Activated naive CD4-positive, alpha-beta T cell treated with anti-CD3 and anti-CD28 coated beads, Interleukin-2, amount 10 ng/mL, durations not matched to agents 7 days and 5 days (primary cell): ENCODE measurements at places on chromosomes 4 and X.
A peak's percentile ranks its signal among the peaks of the same experiment; 100 is the strongest.

DNA sequence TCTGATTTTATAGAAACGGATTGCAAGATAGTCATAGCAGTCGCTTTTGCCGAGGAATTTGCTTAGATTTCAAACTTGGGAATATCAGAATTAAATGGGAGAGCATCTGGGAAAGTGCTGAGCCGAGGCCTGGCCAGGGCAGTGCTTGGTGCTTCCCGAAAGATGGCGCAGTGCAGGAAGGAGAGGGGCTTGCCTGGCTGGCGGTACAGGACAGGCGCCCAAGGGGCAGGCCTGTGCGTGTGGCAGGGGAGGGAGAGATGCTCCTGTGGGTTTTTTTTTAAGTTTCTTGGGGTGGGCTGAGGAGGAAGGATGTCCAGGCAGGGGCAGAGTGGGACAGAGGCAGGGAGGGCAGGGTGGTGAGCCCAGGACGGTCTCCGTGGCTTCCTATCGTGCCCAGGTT is 241.1 kb downstream of the AFAP1 start:
- DNase-seq = no peak

DNA sequence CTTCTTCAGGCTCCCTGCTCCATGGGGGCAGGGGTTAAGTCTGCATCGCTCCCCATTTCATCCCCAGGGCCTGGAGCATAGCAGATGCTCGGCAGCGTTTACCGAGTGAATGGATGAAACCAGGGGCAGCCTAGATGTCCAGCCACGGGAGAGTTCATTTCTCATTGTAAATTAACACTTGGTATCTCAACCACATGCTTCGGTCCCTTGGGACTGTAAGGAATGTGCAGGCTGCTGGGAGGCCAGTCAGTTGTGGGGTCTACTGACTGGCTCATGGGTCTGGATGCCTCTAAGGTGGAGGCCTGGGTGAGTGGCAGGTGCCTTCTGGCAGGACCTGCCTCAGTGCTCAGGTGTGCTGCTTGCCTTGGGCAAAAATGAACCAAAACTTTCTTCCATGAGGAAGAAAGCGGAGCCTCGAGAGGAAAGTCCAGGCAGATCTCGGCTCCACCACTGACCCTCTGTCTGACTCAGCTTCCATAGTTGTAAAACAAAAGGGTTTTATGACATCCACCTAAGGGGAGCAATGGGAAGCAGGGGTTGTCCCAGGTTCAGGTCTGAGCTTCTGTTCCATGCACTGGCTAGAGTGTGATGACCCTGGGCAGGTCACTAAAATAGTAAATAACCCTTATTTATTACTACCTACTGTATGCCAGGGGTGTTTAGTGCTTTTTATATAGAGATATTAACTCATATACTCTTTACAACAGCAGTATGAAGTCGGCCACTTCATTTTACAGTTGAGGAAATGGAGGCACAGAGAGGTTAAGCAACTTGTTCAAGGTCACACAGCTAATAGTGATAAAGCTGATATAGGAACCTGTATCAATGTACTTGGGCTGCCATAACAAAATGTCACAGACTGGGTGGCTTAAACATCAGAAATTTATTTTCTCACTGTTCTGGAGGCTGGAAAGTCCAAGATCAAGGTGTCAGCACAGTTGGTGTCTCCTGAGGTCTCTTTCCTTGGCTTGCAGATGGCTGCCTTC is 144.3 kb upstream of the STX18 start:
- no peak for DNase-seq

- no peak for DNase-seq
Observed at GRCh38 chrX:26109142-26109541, 29.0 kb upstream of the MAGEB18 start.

GRCh38 chrX:140431521-140431920 is 73.3 kb downstream of the SOX3 start:
- no peak for DNase-seq

GRCh38 chrX:18640686-18641085 is 31.2 kb downstream of the RS1 start:
- no peak for DNase-seq

GRCh38 chrX:69024931-69025330 is 140.3 kb downstream of the PJA1 start:
- DNase-seq = no peak

DNA sequence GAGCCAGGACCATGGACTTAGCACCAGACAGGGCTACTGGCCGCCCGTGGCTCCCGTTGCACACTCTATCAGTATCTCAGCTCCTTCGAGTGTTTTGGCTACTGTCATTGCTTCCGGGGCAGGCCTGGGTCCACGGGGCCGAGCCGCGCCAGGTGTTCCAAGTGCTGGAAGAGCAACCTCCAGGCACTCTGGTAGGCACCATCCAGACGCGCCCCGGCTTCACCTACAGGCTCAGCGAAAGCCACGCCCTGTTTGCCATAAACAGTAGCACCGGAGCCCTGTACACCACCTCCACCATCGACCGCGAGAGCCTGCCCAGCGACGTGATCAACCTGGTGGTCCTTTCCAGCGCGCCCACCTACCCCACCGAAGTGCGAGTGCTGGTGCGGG is 1.6 kb downstream of the FAT4 start:
- peak; percentile 21 for DNase-seq

GRCh38 chrX:38973322-38973721 is 172.1 kb downstream of the MID1IP1 start:
- DNase-seq = no peak

DNA sequence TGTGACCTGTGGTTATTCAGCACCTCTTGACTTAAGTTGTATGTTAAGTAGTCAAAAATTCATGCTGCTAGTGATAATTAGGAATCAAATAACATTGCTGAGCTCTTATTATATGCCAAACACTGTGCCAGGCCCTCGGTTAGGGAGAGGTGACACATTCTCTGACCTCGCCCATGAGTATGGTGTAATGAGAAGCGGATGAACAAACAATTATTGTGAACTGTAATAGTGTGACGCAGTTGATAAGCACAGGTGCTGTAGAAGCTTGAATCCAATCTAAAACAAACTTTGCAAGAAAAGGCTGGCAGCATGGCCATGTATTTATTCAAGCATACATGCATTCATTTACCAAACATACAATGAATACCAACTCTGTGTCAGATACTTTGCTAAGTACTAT is 303.5 kb upstream of the HS3ST1 start:
- DNase-seq = no peak

GRCh38 chrX:8813036-8813435 is 11.9 kb upstream of the FAM9A start:
- DNase-seq = no peak

DNA sequence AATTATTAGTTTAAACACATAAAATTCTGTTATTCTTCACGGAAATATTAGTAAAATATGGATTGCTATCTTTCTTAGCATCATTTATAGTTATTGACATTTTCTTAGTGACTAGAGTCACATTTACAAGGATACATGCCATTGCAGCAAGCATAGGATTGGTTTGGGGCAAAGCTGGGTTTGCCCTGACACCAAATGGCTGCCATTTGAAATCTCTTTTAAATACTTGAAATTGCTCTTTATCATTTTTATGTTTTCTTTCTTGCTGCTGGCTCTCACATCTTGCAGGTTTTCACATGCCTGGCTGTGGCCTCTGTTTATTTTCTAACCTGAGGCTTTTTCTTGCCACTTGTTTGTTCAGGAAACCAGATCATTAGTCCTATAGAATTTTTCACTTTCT is 39.9 kb downstream of the EGF start:
- no peak for DNase-seq

- DNase-seq = no peak
Observed at GRCh38 chr4:157674699-157675098, 454.2 kb downstream of the GRIA2 start.

DNA sequence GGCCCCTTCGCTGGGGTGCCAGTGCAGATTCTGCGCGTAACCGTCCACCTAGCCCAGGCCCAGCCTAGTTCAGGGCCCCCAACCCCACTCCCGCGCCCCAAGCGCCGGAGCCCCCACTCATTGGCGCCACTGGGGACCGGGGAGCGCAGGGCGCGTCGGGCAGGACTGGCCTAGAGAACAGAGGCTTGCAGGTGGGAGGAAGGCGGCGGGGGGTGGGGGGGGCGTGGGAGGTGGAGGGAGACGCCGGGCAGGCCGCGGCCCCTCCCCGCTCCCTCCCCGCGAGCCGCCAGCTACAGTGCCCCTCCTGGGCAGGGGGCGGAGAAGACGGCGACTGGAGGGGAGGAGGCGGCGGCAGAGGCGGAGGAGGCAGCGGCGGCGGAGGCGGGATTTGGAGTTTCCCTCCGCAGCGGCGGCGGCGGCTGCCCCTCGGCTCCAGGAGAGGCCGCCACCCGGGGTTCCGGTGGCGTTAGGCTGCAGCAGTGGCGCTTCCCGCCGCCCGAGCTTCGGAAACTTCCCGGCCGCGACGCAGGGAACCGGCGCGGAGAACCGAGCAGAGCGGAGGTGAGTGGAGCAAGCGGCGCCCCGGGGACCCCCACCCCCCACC is 4.8 kb upstream of the DUSP9 start:
- no peak for DNase-seq

DNA sequence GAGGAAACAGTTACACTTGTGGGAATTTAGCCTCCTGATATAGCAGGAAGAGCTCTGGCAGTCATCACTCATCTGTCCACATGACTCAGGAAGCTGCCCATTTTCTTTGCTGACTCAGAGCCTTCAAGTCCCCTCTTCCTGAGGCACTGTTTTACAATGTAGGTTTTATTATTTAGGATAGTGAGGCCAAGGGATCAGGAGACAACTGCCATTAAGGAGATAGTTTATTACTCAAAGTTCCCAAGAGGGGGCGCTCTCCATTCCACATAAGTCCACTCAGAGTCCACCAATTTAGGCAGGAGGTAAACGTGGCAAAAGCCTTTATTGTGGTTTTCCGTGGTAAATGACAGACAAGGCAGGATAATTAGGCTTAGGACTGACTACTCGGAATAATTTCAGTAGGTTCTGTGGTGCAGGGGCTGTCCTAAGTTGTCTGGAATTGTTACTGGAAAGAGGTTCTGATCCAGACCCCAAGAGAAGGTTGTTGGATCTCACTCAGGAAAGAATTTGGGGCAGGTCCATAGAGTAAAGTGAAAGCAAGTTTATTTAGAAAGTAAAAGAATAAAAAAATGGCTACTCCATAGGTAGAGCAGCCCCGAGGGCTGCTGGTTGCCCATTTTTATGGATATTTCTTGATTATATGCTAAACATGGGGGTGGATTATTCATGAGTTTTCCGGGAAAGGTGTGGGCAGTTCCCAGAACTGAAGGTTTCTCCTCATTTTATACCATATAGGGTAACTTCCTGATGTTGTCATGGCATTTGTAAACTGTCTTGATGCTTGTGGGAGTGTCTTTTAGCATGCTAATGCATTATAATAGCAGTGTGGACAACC is 96.0 kb upstream of the RAB40AL start:
- DNase-seq = no peak

DNA sequence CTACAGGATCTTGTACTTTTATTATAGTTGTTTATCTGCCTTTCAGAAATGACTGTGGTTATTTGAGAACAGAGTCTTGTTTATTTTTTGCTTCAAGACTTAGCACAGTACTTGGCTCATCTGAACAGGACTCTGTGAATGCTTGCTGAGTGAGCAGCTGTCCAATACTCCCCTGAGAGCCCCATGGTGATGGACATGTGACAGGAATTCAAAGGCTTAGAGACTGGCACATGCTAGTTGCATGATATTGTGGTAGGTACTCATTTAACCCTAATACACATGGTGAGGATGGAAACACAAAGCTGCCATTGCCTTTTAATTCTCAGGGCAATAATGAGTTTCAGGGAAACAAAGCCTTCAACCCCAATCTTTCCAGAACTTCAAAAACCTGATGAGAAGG is 97.3 kb downstream of the GEMIN8 start:
- DNase-seq = no peak

- DNase-seq = no peak
Observed at GRCh38 chrX:110561034-110561433, 202.4 kb downstream of the RTL9 start.

- no peak for DNase-seq
Observed at GRCh38 chr4:117001077-117001476, 84.3 kb downstream of the TRAM1L1 start.

DNA sequence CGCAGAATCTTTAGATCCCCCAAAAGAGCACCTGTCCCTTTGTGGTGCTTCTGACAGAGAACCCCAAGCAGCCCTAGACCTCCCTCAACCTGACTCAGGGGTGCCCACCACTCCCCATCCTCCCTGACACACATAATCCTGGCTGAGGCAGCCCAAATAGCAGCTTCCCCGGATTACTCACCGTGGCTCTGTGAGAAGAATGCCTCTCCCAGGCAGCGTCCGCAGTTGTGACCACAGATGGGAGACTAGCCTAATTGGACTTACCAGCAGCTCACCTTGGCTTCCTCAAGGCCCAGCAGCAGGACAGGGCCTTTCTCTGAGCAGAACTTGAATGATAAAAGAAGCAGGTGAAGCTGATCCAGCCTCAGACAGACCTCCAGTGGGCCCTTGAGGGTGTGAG is 10.3 kb upstream of the ODAPH start:
- no peak for DNase-seq
